NT2/D1 (cell line): ENCODE measurements at places on chromosomes 6 and 20.

DNA sequence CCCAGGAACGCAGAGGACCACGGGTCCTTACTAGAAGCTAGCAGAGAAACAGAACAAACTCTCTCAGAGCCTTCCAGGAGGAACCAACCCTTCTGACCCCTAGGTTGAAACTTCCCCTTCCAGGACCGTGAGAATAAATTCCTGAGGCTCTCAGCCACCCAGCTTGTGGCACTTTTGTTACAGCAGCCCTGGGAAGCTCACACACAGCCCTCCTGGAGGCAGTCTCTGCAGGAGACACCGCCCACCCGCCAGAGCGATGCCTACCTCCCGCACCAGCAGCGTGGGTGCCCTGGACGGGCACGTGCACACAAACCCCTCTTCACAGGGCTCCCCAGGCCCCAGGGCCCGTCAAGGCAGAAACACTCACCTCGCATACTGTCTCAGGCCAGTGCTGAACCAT is 4.2 kb downstream of the RNASET2 start:
- DNase-seq, result no peak

GRCh38 chr20:62439218-62439617 is 11.9 kb upstream of the RBBP8NL start:
- DNase-seq, result no peak

DNA sequence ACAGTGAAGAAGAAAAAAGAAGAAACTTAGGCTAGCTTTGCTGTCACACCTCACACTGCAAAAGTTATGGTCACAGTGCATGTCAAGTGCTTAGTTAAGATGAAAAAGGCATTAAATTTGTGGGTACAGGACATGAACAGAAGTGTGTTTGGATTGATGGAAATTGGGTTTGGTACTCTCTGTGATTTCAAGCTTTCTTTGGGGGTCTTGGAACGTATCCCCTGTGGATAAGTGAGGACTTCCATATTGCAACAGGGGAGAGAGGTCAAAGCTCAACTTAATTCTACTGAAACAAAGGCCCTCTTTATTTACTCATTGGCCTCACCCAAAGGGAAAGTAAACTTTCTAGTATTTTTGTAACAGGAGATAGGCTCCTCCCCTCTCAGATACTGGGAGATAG is 138.3 kb upstream of the FUT9 start:
- DNase-seq, result no peak

- no peak for DNase-seq
Measured at GRCh38 chr6:81865712-81866111, 113.2 kb upstream of the TENT5A start.

GRCh38 chr6:53827531-53827930 is 32.7 kb downstream of the LRRC1 start:
- DNase-seq, result no peak

DNA sequence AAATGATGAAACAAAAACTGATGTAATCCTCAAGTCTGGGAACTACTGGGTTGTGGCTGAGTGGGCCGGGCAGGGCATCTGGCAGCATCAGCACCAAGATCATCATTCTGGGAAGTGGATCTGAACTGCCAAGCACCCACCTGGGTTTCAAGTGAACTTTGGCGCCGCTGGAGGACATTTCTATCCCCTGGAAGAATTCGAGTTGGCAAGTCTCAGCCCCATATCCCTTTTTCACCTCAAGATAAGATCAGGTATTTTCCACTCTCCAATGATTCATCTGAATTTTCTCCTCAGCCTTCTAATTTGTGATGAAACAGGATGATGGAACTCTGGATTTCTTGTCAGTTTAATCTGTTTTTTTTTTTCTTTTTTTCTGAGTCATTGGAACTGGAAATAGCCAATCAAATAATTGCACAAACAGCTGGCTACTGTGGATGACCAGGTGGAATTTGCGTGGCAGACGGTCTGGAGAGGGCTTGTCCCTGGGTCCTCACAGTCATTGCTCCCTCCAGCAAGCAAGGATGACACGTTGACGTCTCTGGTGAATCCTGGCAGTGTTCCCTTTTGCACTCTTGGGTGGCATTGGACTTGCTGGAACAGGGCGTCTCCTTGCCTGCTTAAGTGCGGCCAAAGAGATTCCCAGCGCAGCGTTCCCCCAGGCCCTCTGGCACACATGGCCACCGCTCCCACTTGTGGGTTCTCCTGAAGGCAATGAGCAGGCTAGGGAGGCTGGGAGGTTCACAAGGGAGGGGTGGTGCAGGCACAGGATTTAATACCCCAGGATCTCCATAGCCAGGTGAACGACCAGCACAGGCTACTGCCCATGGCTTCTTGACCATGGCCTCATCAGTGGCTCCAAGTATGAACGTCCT is 80.4 kb downstream of the DHX35 start:
- DNase-seq, result no peak

DNA sequence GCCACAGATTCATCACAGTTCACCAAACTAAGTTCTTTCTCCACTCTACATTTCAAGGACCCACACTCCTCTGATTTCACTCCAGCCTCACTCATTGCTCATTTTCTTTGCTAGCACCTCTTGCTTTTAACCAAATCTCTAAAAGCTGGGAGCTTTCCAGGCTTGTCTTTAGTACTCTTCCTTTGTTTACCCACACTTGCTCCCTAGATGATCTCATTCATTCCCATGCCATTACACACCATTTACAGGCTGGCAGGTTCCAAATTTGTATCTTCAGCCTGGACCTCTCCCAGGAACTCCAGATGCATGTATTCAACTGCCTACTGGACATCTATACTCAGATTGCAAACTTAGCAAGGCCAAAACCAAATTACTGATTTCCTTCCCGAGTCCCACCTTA is 5.3 kb upstream of the GUCA1B start:
- no peak for DNase-seq

- DNase-seq, result no peak
Measured at GRCh38 chr20:25022680-25023079, 30.1 kb upstream of the APMAP start.

GRCh38 chr6:3596766-3597165 is 139.9 kb upstream of the SLC22A23 start:
- DNase-seq, result no peak

- DNase-seq, result no peak
Measured at GRCh38 chr6:156795825-156796224, 18.6 kb downstream of the ARID1B start.

DNA sequence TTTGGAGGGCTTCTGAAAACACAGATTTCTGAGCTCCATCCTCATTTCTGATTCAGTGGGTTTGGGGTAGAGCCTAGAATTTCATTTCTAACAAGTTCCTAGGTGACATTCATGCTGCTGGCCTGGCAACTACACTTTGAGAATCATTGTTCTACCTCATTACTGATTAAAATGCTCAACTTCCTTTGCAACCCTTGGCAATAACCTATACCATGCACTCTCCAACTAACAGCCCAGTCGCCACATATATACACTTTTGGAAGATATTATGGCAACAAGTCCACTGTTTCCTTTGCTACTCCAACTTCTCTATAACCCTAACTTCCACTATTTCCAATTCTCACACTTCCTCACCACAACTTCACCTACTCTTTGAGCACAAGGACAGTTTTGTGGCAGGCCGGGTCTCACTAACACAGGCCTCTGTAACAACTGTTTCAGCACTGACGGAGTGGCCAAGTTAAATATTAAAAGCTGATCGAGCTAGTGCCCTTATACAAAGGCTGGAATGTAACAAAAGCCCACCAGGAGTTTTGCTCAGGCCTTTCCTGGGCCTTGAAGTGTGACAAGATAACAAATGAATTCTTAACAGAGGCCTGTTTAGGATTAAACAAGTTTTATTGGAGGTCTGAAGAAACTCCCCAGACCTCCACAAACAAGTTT is 32.1 kb upstream of the RAB23 start:
- no peak for DNase-seq

DNA sequence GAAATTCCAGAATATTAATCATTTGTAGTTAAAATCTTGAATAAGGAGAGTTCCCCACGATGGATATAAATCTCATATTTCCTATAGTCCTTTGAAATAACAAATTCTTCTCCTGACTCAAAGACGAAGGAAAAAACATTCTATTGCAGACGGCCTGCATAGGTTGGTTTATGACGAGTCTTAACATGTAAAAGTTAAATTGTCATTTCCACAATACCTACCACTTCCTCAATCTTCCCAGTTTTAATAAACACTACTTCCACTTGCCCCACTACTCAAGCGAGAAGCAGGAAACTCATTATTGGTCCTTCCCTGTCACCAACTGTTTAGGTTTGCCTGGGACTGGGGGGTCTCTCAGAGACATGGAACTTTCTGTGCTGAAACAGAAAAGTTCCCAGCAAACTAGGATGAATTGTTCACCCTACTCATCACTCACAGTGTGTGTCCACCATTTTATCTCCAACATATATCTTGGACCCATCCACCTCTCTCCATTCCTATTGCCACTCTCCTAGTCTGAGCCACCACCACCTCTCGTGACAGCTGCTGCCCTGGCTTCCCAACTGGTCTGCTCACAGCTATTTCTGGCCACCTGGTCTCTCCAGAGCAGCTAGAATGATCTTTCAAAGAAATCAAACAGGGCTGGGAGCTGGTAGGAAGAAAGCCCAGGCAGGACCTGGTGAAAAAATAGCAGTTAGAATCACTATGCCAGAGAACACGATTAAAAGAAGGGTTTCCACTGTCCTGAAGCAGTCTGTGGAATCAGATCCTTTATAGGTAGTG is 15.1 kb upstream of the ZSCAN9 start:
- DNase-seq, result no peak

DNA sequence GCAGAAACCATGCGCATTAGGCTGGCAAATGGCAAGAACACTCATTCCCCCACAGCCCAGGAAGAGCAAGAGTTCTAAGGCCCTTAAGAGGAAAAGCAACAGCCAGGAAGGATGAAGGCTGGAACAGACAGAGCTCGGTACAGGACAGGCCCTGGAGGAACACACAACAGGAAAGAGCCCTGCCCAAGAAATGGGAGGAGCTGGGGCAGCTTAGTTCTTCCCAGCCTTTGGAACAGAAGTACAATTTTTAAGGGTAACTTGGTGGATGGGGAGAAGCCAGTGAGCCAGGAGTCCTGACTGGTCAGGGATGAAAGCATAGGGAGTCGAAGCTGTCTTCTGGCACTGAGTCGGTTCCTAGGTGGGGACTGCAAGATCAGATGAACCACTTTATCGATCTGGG is 32.4 kb downstream of the OR2B2 start:
- no peak for DNase-seq

GRCh38 chr6:125222531-125223455 is 69.2 kb downstream of the TPD52L1 start:
- DNase-seq, result no peak

DNA sequence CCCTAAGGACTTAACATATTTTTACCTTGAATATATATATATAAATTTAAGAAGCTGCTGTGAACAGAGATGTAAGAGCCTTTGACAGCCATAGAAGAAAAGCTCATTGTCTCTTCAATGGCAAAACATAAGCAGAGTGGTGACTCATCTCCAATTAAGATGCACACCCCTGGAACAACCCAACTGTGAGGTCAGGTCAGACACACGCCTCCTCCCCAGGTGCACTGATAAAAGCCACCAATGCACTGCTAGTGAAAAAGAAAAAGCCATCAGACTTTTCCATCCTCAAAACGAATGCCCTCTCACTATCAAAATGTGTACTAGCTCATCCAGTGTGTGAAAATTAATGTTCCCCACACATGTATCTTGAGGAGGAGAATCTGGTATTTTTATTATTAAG is 100.1 kb downstream of the SMLR1 start:
- no peak for DNase-seq

GRCh38 chr6:109165392-109165974 is 70.2 kb downstream of the CEP57L1 start:
- DNase-seq, result no peak

- DNase-seq, result no peak
Measured at GRCh38 chr20:3785240-3786125, 1.1 kb downstream of the CENPB start.

- DNase-seq, result no peak
Measured at GRCh38 chr6:7169296-7169721, 61.5 kb downstream of the RREB1 start.

GRCh38 chr6:19753826-19754225 is 83.3 kb upstream of the ID4 start:
- no peak for DNase-seq

DNA sequence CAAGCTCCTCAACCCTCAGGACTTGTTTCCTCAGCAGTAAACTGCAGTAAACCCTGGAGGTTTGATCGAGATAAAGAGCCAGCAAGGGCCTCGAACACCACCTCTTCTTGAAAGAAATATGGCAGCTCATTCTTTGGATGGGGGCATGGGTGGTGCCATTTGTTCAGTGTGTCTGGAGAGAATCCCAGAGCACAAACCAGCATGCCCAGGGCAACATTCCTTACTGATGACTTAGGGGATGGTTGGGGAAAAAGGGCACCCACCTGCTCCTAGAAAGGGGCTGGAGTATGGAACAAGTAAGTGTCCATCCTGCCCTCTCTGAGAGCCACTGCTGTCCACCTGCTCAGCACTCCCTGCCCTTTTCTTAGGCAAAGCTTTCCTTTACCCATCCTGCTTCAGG is 31.3 kb upstream of the ZFAND3 start:
- no peak for DNase-seq

- no peak for DNase-seq
Measured at GRCh38 chr6:166005944-166006899, 161.4 kb downstream of the TBXT start.

- no peak for DNase-seq
Measured at GRCh38 chr6:64908104-64908503, 798.9 kb downstream of the EYS start.

- DNase-seq, result no peak
Measured at GRCh38 chr6:39924283-39924682, 10.0 kb downstream of the MOCS1 start.
